ENCODE measurements at places on chromosomes 6 and 20. TPM values are rescaled to one million over a fixed set of nuclear protein-coding genes. Genes with fewer than 3 reads are reported as not detected.

DNA sequence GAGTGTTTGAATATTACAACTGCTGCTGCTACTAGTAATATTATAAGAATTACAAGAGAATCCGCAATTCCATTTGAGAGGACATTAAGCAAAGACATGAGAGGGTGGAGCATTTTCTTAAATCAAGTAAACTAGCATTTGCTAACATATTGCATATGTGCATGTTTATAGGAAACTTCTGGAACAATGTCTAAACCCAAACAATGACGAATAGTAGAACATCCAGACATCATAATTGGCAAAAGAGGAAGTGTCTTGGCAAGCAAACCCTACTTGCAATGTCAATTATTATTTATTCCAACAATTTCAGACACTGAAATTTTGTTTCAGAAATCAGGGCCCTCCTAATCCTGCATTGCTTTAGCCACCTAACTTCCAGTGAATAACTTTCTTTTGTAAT is 1155.3 kb upstream of the GJE1 start:
- no peak for DNase-seq

GRCh38 chr6:11202513-11203305 is 29.8 kb downstream of the NEDD9 start:
- DNase-seq: peak; percentile 11

GRCh38 chr6:90890683-90891330 is 303.9 kb upstream of the MAP3K7 start:
- DNase-seq: no peak

DNA sequence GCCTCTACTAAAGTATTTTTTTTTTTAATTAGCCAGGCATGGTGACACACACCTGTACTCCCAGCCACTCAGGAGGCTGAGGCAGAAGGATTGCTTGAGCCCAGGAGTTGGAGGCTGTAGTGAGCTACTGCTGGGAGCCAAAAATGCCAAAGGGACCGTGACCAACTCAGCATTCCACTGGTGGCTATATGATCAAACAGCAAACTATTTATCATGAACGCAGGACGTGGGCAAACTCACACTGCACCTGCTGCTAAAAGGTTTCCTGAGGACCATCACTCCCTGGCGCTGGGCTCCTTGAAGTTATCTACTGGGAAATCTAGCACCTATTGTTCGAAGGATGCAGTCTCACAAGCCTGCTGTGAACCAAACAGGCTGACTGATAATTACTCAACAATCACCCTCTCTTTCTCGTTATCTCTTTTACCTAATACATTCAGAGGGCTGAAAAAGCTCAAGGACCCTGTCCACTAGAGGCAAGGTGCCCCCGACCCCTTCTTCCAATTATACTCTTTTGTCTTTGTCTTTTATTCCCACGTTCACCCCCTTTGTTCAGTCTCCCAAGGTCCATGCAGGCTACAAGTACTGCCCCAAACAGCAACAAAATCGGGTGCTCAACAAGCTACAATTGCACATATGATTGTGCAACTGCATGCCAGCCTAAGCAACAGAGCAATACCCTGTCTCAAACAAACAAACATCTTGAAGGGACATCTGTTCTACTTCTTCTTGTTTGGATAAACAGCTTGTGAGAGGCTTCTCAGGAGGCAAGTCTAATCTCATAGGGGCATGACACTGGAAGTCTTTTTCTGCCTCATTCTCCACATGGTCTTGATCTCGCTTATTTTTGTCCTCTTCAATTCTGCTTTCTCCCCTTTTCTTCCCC is 47.7 kb upstream of the PLN start:
- no peak for DNase-seq

DNA sequence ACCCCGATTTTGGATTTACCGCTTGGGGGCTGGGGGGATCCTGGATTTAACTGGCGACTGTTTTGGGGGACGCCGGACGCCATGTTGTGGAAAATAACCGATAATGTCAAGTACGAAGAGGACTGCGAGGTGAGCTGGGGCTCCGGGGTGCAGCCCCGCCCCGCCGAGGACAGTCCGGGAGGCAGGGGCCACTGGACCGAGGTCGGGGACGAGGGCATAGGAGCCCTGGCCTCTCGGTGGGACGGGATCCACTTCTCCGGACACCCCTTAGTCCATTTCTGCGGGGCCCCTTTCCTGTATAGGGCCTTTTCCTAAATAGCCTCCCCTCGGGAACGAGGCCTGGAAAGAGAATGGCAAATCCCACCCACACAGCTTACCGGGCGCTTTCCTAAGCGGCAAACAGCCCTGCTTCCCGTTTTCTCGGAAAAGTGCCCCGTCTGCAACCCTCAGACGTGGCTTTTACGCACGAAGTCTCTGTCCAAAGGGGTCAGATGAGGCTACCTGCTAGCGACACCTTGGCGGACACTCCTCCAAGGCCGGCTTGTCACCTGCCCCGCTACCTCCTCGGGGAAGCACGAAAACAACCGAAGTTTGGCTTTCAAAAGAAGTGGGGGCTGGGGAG is 469 bp downstream of the TFAP2C start:
- DNase-seq: no peak

DNA sequence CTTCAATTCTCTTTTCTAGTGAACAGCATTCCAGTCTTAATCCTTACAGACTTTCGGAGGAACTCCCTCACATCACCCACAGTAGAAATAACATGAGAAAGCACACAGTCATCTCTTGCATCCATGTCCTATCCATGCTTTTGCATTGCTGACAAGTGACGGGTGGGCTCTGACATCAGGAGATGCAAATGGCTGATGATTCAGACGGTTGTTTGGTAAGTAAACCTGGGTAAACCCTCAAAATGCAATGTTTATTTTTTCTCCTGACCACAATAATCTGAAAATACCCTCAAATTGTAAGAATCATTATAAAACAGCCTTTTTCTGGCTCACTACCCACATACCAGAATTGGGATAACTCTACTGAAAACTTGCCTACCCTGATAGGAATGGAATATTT is 792.0 kb downstream of the MAFB start:
- DNase-seq: no peak

DNA sequence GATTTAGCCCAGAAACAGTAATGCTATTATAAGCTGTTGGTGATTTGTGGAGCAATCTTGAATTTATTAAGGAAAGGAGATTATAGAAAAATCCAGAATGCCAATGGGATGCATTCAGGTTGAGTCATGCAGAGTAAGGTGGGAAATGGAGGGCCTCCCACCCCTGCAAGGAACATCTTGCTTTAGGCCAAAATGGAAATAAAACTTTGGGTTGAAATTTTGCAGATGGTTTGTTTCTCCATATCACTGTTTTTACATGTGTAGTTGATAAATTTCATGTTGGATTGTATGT is 152.4 kb downstream of the BCAS1 start:
- DNase-seq: no peak

- no peak for DNase-seq
Measured at GRCh38 chr6:158830736-158831135, 11.6 kb upstream of the EZR start.

DNA sequence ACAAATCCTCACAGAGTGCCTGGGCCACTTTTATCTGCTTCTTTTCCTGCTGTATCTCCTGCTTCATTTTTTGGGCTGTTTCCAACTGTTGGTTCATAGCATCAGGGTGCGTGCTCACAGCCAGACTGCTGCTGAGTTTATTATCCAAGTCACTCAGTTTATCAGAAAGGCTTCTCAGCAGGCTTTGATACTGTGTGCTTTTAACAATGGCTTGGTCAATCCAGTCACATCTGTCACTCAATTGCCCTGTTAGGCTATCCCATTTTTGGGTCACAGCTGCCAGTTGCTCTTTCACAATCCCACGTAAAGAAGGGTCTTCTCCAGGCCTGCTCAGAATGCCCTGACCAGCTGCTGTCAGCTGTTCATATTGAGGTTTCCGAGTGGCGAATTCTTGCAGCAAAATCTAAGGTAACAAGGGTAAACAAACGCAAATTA is 87.2 kb downstream of the DST start:
- no peak for DNase-seq

DNA sequence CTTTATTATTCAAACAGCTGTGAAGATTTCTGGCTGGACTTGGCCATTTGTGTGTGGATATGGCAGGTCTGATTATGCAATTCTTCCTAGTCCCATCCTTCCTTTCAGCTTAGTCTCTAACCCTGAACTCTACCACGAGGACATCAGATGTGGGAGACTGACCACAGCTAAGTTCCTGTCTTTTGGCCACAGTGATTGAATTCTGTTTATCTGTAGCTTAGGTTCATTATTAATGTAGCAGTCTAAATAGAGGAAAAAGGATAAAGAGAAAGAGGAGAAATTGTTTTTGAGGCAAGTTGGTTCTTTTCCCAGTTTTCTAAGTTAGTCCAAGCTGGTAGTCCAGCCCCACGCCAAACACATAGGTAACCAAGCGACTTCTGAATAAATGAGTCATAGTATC is 598.9 kb downstream of the RFPL4B start:
- DNase-seq: no peak

- no peak for DNase-seq
Measured at GRCh38 chr6:82094166-82094806, 153.3 kb downstream of the IBTK start.

DNA sequence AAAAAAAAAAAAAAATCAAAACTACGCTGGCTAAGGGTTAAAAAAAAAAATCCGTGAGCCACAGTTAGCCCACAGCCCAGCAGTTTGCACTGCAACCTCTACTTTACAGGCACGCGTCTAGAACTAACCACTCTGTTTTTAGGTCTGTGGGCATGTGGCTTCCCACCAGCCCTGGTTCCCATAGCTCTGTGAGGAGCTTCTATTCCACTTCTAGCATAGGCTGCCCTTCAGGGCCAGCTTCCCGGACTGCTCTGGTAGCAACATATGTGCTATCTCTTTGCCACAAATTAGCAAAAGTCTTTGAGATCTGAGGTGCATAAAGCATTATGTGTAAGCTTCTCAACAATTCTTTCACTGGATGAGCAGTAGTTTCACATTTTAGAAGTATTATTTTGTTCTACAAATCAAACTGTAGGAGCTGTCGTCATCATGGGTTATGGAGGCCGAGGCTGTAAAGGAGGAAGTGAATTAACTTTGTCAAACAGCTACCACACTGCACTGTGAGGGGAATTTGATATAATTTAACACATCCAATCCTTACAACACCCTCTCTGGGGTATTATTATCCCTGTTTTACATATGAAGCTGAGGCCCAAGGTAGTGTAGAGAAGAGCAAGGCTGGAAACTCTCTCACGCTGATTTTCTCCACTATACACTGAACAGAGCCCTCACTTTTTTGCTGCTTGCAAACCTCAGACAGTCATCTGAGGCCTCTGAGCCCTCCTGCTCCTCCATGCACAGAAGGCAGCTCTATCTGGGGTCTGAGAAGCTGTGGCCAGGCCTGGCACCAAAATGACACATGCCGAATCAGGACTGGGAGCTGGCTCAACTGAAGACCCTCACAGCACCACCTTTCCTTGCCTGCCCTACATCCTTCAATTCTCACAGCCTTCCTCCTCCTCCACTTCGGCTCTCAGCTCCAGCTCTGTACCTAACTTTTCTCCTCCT is 35.4 kb downstream of the MAN1A1 start:
- DNase-seq: peak; percentile 61

GRCh38 chr6:136403110-136403980 is 113.7 kb upstream of the BCLAF1 start:
- no peak for DNase-seq

- DNase-seq: no peak
Measured at GRCh38 chr6:135087803-135088202, 33.2 kb upstream of the HBS1L start.

GRCh38 chr20:24662752-24663365 is 193.4 kb downstream of the SYNDIG1 start:
- no peak for DNase-seq

DNA sequence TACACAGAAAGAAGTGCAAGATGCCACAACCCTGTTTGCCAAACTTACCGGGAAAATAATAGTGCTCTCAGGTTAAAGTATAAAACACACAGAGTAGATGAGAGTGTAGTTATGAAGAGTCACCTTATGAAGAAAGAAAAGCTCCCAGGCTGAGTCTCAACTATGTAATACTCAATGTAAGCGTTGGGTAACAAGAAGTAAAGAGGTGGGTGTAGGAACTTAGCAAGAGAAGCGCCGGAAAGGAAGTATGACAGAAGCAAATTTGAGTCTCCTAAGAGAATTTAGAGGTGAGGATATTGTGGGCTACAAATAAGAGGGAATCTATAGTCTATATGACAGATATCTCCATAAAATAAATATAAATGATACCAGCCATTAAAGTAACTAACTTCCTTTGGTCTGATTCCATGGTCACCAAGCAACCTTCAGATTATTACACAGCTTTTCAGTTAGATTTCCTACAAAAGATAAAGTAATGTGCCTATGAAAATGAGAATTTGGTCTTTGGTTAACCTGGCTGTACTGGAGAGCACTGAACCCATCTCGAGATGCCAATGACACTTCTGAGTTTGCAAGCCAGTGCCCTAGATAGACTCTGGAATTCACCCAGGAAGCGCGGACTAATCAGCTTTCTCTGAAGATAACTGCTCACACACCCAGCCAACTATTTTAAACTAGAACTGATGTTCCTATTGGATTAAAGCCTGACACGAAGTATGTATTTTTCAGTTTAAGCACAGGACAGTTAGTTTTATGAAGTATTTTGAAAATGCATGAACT is 1.8 kb downstream of the TUBE1 start:
- DNase-seq: no peak

DNA sequence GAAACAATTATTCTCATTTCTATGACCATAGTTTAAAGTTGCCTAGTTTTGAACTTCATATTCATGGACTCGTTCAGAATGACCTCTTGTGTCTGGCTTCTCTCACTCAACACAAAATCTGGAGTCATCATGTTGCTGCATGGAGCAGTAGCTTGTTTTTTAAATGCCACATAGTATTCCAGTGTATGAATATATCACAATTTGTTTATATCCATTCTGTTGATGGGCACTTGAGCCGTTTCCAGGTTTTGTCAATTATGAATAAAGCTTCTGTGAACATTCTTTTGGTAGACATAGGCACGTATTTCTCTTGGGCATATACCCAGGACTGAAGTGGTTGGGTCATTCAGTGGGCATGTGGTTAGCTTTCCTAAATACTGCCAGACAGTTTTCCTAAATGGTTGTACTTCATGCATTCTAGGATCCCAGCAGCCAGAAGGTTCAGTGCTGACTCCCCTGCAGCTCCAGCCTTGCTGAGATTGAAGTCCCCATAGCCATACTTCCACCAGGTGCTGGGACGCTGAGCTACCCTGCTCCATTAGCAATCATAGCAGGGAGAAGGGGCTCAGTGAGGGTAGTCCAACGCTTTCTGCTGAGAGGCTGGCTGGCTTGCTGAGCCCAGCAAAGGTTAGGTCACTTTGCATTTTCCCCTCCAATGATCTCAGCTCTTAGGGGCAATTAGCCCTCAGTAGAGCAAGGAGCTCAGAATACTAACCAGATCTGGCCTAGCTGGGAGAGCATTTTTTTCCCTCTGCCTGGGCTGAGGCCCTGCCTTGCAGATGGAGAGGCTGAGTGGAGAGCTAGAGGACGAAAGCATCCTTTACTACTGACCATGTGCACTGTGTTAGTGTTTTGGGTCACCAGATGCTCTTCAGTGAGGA is 35.7 kb upstream of the CTNNBL1 start:
- DNase-seq: no peak

The NPBWR2 gene
- total RNA-seq: not detected

The ABHD16A gene
- 81.6 TPM for total RNA-seq

The CLPSL2 gene
- total RNA-seq: not detected

The TCP11 gene
- not detected for total RNA-seq

The CAGE1 gene
- total RNA-seq: 0.49 TPM

The FBXO9 gene
- total RNA-seq: 67.8 TPM

The HNF4A gene
- total RNA-seq: not detected

The VGLL2 gene
- total RNA-seq: not detected

The MAS1 gene
- not detected for total RNA-seq

Measured in CD8-positive, alpha-beta T cell (primary cell).